Stimulated activated effector memory CD8-positive, alpha-beta T cell treated with anti-CD3 and anti-CD28 coated beads, Interleukin-12 subunit alpha, Interleukin-12 subunit beta, amount 100 ng/mL, for 72 hours (primary cell): ENCODE measurements at places on chromosomes 16 and 17.
A peak's percentile ranks its signal among the peaks of the same experiment; 100 is the strongest.

DNA sequence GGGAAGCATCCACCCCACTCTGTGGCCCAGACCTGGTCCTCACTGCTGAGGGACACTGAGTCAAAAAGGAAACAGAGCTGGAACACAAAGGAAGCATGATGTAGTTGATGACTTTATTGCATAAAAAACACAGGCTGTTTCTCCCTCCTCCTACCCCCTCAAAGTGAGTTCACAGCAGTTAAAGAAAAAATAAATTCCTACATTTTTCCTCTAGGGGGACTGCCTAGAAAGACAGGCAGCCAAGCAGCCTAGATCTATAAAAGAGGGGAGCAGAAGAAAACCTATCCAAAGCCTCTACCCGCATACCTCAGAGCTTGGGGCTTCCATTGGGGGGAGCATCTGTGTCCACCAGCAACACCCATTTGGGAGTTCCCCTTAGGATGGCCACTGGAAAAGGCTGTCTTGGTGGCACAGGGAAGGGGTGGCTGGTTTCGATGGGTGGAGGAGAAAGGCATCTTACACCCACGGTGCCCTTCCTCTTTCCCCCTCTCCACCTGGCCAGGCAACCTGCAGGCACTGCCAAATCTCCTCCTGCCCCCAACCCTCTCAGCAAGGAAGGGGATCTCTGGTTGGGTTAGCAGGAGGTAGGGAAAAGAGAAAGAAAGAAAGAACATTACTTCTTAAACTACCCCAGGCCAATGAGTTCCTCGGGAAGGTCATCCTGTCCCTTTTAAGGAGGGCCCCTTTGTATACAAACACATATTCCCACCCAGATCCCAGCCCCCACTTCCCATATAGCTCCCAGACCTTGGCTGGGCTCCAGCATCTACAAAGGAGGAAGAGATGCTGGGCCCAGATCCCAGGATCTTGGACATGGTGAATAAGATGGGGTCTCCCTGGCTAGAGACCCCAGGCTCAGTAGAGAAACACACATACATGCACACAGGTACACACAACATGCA is 4.0 kb upstream of the SCRN2 start:
- no peak for DNase-seq

GRCh38 chr16:7303660-7304200 is 28.9 kb upstream of the RBFOX1 start:
- DNase-seq = no peak

- no peak for DNase-seq
Observed at GRCh38 chr17:78548725-78549124, 28.5 kb downstream of the DNAH17 start.

DNA sequence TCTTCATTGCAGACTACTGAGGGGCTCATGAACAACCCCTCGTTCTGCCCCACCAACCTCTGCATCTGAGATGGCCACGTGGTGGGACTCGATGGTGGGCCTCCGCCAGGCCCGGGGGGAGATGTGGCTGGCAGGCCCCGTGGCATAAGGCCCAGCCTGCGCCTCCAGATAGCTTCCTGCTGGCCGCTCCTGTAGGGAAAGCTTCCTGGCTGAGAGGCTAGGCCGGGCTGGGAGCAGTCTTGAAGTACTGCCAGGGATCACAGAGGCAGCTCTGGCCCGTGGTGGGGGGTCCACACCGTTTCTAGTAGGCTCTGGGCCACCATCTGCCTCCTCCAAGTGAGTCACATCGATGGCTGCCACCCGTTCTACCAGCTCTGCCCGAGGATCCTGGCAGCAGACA is 7.6 kb downstream of the CAMKK1 start:
- DNase-seq = no peak

- DNase-seq = no peak
Observed at GRCh38 chr16:55574811-55575210, 8.3 kb downstream of the CAPNS2 start.

- DNase-seq = no peak
Observed at GRCh38 chr16:58379736-58380135, 12.5 kb upstream of the GINS3 start.

DNA sequence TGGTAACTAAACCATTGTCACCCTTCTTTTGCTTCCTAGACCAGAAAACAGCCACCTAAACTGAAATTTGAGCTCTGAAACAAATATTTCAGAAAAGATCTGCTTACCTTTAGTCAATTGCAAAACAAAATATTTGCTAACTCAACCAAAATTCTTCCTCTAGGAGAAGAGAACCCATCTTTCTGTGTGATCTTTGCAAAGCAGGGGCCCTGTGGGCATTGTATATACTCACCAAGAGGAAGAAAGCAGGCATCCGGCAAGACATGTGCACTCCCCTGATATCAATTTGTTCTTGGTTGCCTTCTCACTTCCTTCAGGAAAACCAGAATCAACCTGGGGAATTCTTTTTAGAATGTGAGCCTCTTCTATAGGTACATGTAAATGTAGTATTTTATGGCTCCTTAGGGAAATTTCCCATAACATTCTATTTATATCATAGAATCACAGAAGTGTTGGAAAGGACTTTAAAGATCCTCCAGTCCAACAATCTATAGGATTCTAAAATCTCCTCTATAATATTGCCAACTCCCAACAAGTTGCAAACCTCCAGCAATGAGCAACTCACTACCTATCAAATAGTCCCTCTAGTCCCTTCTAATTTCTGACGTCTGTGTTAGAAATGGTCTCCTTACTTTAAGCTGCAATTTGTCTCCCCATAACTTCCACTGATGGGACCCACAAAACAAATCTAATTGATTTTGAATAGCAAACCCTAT is 966 bp downstream of the SLFN14 start:
- no peak for DNase-seq

DNA sequence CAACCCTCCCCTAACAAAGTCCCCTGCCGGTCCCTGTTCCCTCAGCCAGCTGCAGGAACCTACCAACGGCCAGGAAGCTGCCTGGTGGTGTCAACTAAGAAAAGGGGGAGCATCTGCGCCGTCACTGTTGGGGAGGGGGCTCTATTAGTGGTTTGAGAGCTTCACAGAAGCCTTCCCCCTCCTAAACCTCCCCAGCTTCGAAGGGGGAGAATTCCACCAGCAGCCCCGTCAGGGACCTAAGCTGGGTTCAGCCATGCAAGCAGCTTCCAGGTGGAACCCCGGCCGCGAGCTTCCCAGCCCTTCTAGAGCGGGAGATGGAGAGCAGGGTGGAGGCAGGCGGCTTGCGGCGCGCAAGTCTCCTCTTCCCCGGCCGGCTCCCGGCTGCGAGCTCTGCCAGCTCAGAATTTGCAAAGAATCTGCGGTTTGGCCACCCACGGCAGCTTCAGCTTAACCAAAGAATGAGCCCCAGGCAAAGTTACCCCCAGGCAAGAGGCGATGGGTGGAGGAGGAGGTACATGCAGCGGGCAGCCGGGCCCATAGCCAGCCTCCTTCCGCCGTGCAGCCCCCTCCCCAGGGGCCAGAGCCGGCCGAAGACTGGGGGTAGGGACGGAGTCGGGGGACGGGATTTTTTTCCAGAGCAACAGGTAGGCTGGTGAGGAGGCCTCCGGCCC is 33.7 kb downstream of the DDX19A start:
- peak; percentile 88 for DNase-seq

DNA sequence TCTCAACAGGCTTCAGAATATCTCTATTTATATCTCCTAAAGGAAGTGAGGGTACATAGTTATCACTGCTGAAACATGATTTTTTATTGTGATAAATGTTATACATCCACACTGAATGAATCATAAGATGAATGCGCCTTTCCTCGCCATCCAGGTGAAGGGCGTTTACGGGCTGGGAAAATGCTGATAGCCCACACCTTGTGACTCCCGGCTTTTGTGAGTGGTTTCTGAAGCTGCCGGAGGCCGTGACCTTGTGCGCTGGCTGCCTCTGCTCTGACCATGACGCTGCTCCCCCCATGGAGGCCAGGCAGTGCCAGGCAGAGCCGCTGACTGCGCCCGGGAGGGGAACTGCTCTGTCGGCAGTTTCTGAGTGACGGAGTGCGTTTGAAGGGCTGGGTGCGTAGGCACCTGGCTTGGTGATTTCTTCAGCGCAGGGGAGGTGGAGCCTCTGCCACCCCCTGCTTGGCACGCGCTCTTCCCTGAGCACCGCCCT is 97.2 kb downstream of the RAP1GAP2 start:
- DNase-seq = no peak

GRCh38 chr16:1196494-1196893 is 28.6 kb downstream of the TPSG1 start:
- DNase-seq = no peak

DNA sequence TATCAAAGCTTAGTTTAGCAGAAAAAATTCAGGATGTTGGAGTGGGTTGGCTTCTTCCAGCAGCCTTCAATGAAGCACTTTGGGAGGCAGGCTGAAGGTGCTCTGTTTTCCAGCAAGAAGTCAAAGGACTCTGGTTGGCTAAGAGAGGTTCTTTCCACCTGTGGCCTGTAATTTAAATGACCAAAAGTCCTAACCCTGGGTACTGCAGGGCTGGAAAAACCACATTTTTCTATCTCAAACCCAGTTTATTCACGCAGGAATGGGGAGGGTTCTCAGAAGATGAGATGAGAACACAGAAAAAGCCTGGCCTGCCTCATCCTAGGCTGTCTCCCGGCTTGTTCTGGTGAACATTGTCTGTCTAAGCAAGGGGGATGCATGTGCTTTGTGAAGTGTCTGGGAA is 68.6 kb upstream of the ZFHX3 start:
- DNase-seq = no peak

DNA sequence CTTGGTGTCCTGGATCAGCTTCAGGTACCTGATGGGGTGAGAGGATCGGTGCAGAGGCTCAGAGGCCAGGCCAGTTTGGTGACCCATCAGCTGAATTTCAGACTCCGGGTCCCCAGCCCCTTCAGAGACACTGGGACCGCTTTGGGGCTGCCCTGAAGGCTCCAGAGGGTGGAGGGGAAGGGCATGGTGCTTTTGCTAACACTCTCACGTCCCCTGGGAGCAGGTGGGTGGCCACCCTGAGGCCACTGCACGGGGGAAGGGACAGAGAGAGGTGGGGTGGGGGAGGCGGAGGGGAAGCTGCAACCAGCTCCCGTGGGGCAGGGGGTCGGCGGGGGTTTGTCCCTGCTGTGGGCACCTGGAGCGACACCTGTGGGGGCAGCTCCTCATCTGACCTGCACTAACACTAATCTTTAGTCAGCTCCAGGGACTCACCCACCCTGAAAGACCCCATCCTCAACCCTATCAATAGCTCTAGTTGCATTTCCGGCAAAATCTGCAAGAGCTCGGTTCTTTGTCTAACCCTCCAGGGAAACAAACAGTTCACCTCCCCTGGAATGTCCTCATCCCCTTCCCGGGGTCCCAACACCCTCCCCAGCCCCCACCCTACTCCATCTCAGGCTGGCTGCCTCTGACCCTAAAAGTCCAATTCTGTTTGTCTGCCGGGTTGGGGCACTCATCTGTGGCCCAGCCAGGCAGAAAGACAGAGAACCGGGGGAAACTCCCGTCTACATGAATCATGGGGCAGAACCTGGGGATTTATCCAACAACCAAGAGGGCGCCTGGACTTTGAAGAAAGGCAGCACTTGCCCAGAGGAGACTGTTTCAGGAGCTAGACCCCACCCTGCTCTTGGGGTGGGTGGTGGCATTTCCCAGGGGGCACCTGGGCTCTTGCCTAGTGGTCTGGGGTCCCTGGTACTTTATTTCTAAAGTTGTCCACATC is 91.9 kb upstream of the CBX4 start:
- no peak for DNase-seq

- peak; percentile 71 for DNase-seq
Observed at GRCh38 chr16:8655184-8655717, 19.2 kb upstream of the ABAT start.

DNA sequence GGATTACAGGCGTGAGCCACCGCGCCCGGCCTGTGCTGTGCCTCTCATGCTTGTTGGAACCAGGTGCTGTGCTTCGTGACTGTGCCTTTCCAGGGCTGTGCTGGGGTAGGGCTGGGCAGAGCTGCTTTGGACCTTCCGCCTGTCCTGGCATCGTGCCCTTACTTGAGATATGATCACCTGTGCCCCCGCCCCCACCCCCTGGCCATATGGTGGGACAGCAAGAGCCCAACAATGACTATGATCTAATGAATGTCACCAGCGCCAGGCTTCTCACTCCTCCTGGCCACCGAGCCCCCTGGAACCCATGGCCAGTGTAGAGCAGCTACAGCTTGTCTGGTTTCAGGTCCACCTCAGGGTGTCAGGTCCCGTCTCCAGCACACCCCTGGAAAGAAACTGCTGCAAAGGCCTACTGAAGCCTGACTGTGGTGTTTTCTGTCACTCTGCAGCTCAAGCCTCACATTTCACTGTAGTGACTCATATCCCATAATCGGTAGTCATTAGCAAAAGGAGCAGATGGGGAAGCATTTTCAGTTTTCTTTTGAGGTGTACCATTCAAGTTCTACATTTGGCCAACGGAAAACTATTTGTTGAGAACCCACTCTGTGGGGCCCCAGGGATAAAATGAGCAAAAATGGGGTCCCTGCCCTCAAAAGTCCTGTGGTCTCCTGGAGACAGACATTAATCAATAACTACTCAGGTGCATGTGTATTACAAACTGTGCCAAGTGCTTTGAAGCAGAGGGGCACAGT is 22.1 kb downstream of the FCSK start:
- DNase-seq = peak; percentile 78

DNA sequence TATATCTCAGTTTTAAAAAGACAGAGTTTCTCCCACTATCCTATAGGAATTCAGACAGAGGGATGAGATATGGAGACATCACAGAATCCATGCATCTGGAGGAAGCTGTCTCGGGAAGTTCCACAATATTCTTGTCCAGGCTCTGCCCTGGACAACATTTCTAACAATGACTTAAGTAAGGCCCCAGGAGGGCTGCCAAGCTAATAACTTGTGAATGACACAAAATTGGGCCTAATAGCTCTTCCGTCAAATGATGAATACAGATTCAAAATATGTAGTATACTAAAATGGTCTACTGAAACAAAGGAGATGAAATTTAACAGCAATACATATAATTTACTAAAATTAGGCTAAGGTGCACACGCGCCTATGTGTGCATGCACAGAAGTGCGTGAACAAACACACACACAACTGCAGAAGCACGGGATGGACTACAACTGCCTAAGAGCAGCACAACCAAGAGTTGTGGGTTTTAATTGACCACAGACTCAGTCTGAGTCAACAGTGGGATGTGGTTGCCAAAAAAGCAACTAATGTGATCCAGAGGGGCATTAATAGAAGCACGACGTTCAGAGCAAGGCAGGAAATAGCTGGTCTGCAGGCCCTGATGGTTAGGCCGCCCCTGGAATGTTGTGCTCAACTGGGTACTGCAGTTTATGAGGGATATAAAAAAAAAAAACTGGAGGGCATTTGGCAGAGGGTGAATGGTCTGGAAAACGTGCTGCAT is 26.3 kb upstream of the HS3ST2 start:
- no peak for DNase-seq

- DNase-seq = peak; percentile 69
Observed at GRCh38 chr16:29029168-29029994, 44.5 kb downstream of the LAT start.

DNA sequence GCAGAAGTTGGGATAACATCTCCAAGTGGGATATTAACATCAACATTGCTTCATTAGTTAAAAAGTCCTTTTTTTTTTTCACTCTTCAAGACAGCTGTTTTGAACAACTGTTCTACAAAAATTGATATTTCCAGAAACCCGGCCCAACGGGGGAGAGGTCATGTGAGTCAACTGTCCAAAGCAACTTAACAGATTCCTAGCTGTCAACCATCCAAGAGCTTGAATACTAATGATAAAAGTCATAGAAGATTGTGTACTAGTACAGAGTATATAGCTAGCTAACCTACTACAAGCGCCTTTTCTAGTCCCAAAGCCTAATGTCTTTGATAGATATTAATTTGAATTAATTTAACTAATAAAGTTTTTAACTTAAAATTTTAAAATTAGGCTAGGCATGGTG is 172.0 kb downstream of the CYB561 start:
- DNase-seq = no peak
